ENCODE measurements at places on chromosomes 12 and 14. TPM values are rescaled to one million over a fixed set of nuclear protein-coding genes. Genes with fewer than 3 reads are reported as not detected.

DNA sequence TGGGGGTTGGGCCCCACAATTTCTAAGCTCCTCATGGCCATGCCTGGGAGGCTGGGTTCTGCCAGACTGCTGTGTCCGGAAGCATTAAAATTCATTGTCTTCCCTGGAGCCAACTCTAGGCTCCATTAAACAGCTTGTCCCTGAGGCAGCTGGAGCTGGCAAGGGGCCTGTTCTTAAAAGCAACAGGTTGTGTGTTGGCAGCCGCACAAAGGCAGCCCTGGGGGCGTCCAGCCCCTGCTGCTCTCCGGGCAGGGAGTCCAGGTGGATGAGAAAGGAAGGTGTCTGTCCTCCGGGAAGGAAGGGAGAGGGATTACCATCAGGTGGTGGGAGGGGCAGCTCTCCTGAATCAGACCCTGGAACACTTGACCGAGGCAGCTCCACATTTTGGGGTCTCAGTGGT lies 98.9 kb downstream of the CHST11 start:
- DNase-seq: no peak

GRCh38 chr12:124385219-124385969 lies 90.5 kb downstream of the RFLNA start:
- peak; percentile 88 for DNase-seq

Gene SMCO2
- 0.32 TPM for total RNA-seq

GRCh38 chr14:98840091-98840490 lies 431.9 kb downstream of the BCL11B start:
- DNase-seq: no peak

- no peak for DNase-seq
These were observed 49.1 kb downstream of the PTGER2 start for GRCh38 chr14:52363041-52363704.

- no peak for DNase-seq
These were observed 84.3 kb upstream of the TTC7B start for GRCh38 chr14:90900476-90901083.

Gene ITGA7
- 26.5 TPM for total RNA-seq

Gene SNX6
- 108 TPM for total RNA-seq

- DNase-seq: no peak
These were observed 49.2 kb upstream of the MMP17 start for GRCh38 chr12:131779027-131779426.

Gene REM2
- total RNA-seq: 0.48 TPM

Gene ABCC9
- 0.36 TPM for total RNA-seq

DNA sequence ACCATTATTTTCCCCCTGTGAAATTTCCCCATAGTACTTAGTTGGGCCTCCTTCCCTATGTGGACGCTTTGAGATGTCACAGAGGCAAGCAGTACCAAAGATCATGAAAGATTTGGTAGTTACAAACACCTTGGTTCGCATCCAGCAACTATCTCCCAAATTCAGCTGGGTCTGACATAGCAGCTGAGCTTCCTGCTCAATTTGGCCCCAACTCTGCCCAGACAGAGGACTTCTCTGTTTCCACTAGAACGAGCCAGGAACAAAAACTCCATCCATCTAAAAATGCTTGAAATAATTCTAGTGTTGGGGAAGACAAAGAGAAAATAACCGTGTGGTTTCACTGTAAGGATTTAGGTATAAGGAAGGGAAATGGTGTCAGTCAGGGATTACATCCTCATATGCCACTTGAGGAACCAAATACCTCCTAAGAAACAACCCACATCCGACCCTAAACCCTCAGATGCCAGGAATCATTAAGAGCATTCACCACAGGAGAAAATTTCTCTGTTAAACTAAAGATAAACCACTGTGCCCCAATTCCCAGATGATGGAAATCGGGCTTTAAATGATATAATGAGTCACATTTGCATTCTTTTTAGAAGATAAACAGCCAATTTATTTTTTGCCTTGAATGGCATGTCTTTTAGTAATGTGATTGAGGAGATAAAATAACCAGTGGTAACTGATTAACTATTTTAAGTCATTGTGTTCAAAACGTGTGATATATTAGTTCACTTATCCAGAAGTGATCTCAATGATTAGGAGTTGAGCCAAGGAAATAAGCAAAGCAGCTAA lies 103.7 kb upstream of the IFNG-AS1 start:
- peak; percentile 88 for DNase-seq

GRCh38 chr12:25458047-25458552 lies 95.0 kb downstream of the LMNTD1 start:
- DNase-seq: peak; percentile 93
